Substantia nigra (tissue), 51 donors: ENCODE measurements at places on chromosomes 2 and 18.

- no peak for DNase-seq
Measured at GRCh38 chr2:112706170-112706664, 14.6 kb upstream of the NT5DC4 start.

DNA sequence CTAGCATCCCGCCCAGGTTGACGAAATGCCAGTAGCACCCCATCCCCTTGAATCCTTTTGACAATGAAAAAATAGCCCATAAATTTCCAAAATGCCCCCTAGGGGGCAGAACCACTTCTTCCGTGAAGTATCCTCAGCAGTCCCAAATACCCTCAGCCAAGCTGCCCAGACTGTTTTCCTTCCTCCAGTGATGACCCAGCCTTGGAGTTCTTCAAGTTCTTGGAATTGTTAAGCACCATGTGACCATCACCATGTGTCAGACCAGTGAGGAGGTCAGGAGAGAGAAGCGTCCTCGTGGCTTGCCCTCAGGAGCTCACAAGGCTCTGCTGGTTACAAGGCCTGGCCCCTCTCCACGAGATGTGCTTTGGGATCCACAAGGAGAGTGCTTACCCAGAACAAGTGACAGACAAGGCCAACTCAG lies 1.4 kb upstream of the SLC23A3 start:
- no peak for DNase-seq

GRCh38 chr2:207283356-207283755 lies 117.6 kb upstream of the KLF7 start:
- peak; percentile 19 for DNase-seq

DNA sequence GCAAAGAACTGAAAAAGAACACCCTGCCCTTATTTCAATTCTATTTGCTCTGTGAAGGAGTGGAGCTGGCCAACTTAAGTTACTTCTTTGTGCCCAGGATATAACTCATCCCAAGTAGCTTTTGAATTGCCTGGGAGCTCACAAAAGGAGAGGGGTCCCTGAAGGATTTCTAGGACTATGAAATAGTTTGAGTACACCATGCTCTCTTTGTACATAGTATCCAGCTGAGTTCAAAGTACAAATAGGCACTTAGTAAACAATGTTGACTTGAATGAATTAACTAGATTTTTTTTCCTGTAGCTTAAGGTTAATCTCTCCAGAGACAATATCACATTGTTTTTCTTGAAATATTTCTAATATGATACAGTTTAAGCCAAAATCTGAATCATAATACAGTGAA lies 47.7 kb downstream of the ZC3H15 start:
- no peak for DNase-seq

DNA sequence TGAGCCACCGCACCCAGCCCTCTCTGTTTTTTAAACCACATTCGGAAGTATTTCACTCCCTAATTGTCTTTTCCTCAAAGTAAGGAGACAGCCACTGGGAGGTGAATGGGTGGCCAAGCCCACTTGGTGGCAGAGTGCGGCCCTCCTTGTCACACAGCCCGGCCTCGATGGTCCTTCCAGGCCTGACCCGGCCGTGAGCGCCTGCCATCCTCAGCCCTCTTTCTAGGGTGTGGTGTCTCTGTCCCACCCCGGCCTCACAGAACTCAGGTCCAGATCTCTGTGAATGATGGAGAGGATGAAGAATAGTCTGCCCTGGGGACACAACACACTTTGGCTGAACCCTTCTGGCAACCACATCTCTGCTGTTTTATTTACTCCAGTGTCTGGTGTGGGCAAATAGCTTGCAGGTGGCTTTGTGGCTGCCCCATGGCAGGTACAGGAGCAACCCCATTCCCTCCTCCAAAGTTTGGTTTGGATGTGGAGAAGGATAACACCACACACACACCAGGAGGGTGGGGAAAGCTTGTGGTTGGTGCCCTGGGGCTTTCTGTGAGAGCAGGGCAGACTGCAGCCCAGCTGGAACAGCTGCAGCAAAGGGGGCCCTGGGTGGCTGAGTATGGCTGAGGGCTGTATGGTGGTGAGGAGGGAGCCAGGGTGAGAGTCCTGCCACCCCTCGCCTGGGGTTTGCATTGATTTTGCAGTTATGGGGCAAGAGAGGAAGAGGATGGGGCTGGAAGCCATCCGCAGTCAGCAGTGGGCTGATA lies 88.6 kb downstream of the FAM168B start:
- DNase-seq = no peak

- DNase-seq = no peak
Measured at GRCh38 chr2:211416373-211416772, 860.0 kb downstream of the CPS1 start.

GRCh38 chr2:65320946-65321345 lies 93.3 kb downstream of the ACTR2 start:
- no peak for DNase-seq

GRCh38 chr2:76314271-76315020 lies 603.7 kb upstream of the GCFC2 start:
- no peak for DNase-seq

- no peak for DNase-seq
Measured at GRCh38 chr2:3626118-3626811, 31.4 kb downstream of the COLEC11 start.

DNA sequence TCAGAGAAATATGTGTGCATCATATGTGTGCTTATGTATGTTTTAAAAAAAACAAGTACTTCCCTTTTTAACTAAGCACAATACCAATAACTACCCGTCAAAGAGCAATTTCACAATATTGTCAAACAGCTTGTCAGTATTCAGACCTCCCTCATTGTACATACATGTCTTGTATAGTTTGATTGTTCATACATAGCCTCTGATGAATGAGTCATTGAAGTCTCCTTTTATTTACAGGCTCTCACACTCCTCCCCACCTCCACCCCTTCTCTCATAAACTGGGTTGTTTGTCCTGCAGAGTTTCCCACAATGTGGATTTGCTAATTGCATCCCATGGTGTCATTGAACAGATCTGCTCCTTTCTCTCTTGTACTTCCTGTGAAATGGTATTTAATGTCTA lies 132.8 kb upstream of the L3MBTL4 start:
- no peak for DNase-seq

GRCh38 chr18:48975817-48976649 lies 25.3 kb upstream of the SMAD7 start:
- no peak for DNase-seq

- no peak for DNase-seq
Measured at GRCh38 chr2:168758970-168759820, 43.2 kb upstream of the NOSTRIN start.

DNA sequence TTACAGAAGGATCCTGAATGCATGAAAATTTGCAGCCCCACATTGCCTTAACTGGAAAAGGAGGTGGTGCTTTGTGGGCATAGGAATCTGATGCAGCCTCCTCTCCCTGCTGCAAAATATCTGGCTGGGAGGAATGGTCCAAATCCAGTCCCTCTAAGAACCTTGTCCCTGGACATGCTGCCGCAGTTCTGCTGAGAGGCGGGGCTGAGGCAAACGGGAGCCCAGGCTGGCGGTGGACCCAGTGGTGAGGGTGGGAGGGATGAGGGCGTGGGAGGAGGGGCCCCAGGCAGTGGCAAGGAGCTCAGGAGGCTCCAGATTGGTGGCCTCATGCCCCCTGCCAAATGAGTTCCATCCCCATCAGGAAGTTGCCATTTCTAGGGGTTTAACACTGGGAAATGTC lies 36.2 kb downstream of the ZAP70 start:
- no peak for DNase-seq

GRCh38 chr2:11625671-11626070 lies 44.3 kb downstream of the NTSR2 start:
- DNase-seq = no peak

- DNase-seq = no peak
Measured at GRCh38 chr2:100390001-100390940, 27.2 kb downstream of the CHST10 start.

DNA sequence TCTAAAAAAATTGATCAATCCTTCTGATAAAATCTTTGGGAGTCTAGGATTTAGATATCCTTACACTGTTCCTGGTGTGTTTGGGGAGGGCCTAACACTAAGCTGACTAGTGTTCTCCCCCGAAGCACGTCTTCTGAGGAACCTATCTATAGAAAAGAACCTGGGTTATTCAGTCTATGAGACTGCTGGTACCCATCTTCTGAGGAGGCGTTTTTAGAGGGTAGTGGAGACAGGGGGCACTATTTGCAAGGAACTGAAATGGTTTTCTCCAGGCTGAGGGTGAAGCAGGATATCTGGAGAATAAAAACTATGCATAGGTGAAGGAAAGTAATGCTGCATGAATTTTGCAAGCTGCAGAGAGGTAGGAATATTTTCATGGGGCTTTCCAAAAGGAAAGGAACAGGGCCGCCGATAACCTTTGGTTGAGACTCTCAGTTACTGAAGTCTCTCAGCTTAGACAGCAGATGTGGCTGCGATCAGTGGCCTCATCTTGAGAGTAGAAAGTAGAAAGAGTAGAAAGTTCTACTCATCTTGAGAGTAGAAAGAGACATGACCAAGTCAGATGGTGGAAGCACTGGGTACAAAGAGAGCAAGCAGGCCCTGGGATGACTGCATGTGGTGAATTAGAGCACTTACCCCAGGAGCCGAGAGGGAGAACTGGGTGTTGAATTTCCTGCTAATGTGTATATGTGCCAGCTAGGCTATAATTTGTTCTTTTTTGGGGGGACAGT lies 31.8 kb upstream of the KCNE4 start:
- no peak for DNase-seq

DNA sequence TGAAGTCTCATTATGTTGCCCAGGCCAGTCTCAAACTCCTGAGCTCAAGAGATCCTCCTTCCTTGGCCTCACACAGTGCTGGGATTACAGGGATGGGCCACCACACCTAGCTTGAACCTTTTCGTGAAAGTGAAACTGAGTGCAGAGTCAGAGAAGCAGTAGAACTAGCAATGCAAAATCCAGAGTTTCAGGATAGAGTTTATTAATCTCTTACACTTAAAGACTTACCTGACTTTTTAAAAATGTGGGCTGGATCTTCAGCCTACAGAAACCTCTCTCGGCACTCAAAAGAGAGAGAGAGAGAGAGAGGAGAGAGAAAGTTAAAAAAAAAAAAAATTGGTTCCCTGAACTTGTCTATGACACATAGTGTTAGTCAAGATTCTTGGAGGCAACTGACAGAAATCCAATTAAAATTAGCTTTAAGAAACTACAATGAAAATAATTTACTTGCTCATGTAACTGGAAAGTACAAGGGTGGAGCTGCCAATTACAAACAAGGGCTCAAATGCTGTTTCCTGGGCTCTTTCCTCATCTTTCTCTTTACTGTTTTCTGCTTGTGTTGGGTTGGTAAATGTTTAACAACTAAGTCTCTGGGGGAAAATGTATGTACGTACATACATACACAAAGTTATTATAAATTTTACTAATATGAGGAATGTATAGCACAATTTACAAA lies 98.1 kb upstream of the CERS6 start:
- DNase-seq = no peak

- DNase-seq = no peak
Measured at GRCh38 chr2:33709951-33710350, 110.9 kb upstream of the FAM98A start.

DNA sequence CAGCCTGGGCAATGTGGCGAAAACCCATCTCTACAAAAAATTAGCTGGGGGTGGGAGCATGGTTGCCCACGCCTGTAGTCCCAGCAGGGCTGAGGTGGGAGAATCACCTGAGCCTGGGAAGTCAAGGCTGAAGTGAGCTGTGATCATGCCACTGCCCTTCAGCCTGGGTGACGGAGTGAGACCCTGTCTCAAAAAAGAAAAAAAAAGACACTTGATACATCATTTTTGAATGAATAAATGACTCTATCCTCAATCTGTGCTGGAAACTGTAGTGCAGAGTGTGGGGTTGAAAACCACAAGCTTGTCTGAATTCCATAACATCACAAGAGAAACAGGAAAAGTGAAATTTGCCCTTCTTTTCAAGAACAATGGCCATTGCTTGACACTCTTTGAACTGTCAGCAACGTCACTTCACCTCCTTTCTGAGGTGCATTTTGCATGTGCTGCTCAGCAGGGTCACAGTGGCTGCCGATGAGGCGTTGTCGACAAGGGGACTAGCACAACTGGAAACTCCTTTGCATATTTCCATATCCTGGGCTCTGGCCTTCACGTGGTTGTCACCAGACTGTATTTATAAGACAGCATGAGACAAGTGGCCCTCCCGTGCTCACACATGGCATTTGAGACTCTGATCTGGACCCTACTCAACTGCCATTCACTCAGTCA lies 54.2 kb downstream of the DDX1 start:
- no peak for DNase-seq

DNA sequence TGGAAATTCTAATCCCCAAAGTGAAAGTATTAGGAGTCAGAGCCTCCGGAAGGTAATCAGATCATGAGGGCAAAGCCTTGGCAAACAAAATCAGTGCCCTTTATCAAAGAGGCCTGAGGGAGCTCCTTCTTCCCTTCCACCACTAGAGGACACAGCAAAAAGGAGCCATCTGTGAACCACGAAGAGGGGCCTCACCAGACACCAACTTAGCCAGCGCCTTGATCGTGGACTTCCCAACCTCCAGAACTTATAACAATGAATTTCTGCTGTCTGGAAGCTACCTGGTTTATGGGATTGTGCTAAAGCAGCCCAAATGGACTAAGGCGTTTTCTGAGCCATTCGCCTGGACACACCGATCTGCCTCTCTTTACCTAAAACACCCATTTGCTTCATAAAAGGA lies 133.1 kb downstream of the EIPR1 start:
- DNase-seq = no peak

GRCh38 chr2:25400169-25400568 lies 58.4 kb upstream of the DNMT3A start:
- DNase-seq = no peak

DNA sequence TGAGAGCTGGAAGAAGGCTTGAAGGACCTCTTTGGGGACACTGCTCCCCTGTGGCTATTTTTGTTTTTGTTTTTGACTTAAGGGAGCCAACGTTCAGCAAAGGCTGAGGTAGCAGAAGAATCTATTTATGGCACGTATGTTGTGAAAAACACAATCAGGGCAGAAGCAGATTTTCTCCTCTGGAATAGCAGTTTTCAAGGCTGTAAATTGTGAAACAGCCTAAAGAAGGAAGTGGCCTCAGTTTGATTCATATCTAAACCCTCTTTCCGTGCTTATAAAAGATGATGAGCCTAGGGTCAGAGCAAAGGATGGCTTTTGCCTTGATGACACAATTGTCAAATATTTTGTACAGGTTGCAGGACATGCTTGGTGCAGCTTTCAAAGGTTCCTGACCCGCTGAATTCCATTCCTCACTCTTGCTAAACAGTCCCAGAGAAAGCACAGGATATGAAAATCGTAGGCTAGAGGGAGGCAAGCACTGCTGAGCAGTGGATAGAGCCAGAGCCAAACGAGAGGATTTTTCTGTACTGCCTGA lies 106.2 kb upstream of the DLX2 start:
- no peak for DNase-seq

- no peak for DNase-seq
Measured at GRCh38 chr2:219508971-219509779, 5.1 kb upstream of the ASIC4 start.

GRCh38 chr2:61328707-61329251 lies 142.1 kb downstream of the USP34 start:
- DNase-seq = no peak

GRCh38 chr2:75621228-75621627 lies 25.4 kb upstream of the MRPL19 start:
- no peak for DNase-seq

- DNase-seq = no peak
Measured at GRCh38 chr2:56117764-56118163, 66.0 kb upstream of the CCDC85A start.
